ENCODE measurements at places on chromosomes 1 and 21.
A peak's percentile ranks its signal among the peaks of the same experiment; 100 is the strongest.

- DNase-seq = no peak
Measured at GRCh38 chr1:1357871-1358432, 403 bp downstream of the MXRA8 start.

DNA sequence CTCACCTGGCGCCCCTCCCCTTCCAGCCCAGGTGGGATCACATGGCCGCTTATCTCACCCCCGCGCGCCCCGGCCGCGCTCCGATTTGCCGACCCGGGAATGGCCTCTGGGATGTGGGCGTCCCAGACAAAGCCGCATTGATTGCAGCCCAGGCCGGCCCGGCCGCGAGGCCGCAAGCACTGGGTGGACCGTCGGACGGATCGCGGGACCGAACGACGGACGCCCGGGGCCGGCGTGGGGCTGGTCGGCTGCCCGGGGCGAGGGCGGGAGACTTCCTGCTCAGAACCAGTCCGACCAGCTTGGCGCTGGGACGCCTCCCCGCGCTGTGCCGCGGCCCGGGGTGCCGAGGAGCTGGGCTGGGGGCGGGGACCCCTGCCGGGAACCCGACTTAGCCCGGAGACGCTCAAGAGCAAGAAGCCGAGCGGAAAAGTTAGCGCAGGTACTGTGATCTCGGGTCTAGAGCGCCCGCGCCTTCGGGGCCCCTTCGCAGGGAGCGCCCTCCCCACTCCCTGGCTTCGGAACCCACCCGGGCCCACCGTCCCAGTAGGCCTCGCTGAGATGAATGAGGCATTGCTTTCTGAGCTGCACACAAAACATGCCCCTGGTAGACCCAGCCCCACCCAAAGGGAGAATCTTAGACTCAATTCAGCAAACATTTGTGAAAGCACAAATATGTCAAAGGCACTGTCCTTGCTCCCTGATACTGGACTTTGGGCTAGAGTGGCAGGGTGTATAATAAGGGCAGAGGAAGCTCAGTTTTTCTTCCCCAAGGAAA, 415 bp upstream of the LAD1 start:
- DNase-seq = no peak

DNA sequence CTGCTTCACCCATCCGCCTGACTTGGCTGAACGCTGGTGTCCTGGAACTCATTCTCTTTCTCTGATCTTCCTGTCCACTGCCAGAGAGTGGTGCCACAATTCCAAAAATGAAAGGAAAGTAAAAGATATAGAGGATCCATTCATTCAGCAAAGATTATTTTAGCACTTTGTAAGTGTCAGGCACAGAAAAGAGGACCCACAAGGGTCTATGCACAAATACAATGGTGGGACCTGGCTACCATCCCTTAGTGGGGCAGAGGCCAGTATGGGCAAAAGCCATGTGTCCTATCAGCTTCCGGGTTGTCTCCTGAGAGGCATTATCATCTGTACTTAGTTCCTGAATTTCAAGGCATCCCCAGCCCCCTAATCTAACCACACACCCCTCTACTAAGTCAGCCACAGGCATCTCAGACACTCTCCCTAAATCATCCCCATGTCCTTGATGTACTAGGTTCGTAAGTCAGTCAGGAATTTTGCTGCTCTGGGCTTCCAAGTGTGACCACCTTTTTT, 19.0 kb downstream of the SSR2 start:
- DNase-seq = no peak

DNA sequence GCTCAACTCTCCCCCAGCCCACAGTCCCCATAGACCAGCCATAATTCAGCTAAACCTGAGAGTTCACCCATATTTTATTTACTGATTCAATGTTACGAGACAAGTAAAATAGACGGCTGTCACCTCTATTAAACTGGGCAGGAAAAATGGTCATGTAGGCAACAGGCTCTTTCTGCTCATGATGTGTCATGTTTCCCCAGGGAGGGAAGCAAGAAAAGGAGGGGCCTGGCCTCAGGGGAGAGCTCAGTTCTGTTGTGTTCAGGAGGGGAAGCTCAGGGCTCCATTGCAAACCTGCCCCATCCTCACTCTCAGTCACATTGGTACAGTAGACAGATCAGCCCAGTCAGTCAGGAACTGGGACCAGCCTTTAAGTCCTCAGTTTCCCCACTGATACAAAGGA, 12.8 kb downstream of the GRIK3 start:
- DNase-seq = no peak

GRCh38 chr21:38297194-38297631, 40.4 kb downstream of the KCNJ15 start:
- no peak for DNase-seq

- DNase-seq = no peak
Measured at GRCh38 chr1:156383023-156383422, 14.0 kb downstream of the RHBG start.

DNA sequence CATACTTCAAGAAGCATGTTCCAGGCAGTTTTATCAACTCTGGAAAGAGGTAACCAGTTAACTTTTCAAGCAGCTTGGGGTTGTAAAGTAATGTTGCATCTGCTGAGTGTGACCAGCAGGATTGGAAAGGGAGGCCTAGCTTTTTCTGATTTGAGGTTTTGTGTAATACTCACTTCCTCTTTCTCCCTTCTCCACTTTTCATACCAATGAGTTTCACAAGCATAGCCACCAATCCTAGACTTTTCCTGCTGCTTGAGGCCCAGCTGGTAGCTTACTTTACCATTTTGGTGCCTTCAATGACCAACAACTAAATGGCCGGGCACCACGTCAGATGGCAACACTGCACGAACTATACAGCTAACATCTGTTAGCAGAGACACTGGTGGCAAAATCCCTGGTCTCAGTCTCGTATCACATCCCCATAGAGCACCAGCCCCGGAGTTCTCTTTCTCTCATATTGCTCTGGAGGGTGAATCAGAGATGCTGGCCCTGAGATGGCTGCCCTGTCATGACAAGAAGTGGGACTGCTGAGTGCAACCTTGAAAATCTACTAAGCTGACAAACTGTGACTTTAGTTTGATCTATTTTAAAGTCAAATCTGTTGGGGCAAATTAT, 14.8 kb upstream of the GPR88 start:
- no peak for DNase-seq

DNA sequence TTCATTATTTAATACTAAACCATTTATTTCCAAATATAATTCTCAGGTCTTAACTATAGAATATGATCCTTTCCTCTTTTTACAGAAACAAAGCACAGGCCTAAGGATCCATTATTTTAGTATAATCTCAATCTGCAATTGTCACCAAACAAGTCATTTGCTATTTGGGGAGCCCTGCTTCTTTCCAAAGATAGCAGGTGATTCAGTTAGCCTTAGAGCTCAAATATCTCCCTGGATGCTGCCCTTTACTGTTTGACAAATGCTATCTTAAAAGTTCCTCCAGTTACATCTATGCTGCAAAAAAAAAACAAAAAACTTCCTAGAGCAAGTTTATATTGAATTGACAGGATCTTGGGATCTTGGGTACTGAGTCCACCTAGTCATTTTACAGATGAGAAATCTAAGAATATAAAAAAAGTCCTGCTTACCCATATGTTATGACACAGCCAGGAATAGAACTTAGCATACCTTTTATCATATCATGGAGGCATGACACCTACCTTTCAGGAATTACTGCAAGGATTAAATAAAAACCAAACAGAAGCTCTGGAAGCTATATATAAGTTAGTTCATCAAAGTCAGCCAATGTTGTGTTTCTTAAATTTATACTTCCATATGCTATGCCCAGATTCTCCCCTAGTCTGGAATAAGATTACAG, 9.2 kb downstream of the SERBP1 start:
- no peak for DNase-seq

- no peak for DNase-seq
Measured at GRCh38 chr1:54995835-54996234, 2.9 kb upstream of the BSND start.

- peak; percentile 46 for DNase-seq
Measured at GRCh38 chr1:204072931-204073836, at the start of gene SOX13. TSS of gene SOX13 (plus strand) at chr1:204073115. CDS start at chr1:204112916, 39,801 bp downstream.

DNA sequence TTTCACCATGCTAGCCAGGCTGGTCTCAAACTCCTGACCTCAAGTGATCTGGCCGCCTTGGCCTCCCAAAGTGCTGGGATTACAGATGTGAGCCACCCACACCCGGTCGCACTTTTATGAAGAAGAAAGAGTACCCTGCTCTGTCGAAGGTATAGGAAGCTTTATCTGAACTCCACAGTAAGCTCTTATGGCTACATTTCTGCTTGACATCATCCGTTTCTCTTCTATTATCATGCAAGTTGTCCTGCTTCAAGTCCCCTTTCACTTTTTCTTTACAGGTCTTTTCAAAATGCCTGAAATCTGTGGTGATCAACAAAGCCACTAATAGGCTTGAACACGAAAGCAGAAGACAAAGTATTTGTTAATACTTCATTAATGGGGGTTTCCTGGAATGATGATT, 4.0 kb downstream of the RPE65 start:
- DNase-seq = no peak

GRCh38 chr1:96845464-96845863, 123.9 kb downstream of the PTBP2 start:
- no peak for DNase-seq

DNA sequence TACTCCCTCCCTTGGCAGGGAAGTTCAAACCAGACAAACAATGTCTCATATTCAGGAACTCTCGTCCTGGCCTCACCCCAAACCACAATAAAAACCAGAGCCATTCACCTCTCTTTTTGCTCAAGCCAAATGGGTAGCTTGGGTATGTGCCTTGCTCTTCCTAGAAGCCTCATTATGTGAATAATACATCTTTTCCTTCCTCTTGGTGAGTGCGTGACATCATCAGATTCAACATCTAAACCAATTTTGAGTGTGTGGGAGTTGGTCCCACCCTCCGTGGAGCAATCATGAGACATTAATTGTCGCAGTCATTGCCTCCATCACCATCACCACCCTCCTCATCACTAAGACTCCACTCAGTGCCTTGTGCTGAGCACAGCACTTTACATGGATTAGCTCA, 482.9 kb downstream of the PTPRU start:
- DNase-seq = no peak

GRCh38 chr1:38133304-38133703, 86.7 kb upstream of the POU3F1 start:
- no peak for DNase-seq

DNA sequence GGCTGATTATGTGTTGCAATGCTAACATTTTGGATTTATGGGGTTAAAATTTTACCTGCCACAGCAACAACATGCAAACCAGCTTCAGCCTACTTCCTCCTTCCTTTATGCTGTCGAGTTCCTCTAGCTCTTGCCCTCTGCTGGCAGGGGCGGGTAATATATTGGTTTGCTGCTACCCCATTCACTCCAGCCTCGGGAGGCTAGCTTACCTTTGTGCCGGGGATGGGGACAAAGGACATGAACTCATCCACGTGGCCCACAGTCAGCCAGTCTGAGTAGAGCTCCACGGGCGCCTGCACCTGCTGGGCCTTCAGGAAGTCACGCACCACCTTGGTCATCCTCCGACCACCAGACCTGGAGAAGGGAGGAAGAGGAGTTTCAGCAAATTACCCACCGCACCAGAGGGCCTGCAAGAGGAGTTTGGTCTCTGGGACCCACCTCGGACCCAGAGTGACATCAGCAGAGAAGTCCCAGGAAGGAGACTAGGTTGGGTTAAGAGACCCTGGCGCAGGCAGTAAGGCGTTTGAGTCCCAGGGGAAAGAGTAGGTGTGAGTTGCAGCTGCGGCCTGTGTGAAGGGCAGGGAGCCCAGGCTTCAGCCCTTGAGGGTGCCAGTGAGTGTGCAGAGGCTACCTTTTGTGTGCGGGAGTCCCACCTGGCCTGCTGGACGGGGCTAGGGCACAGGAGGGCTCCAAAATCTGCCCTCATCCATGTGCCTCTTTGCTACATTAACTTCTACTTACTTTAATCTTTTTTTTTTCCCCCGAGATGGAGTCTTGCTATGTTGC, 21.8 kb upstream of the SDHB start:
- DNase-seq = no peak

DNA sequence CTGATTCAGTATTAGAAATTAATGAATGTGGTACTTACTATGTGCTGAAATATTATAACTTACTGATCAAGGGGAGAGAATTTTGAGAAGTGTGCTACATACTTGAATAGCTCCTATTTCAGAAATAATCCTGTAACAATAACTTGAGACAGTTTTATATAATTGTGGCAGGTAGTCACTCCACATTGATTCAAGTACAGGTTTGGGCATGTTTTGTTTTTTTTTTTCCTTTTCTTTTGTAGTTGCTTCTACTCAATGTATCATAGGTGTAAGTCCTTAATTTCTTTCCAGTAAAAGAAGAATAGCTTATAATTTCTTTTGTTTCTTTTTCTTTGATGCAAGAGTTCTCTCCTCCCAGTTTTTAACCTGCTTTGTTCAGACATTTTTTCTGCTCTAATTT, 86.1 kb upstream of the ADGRL2 start:
- no peak for DNase-seq

DNA sequence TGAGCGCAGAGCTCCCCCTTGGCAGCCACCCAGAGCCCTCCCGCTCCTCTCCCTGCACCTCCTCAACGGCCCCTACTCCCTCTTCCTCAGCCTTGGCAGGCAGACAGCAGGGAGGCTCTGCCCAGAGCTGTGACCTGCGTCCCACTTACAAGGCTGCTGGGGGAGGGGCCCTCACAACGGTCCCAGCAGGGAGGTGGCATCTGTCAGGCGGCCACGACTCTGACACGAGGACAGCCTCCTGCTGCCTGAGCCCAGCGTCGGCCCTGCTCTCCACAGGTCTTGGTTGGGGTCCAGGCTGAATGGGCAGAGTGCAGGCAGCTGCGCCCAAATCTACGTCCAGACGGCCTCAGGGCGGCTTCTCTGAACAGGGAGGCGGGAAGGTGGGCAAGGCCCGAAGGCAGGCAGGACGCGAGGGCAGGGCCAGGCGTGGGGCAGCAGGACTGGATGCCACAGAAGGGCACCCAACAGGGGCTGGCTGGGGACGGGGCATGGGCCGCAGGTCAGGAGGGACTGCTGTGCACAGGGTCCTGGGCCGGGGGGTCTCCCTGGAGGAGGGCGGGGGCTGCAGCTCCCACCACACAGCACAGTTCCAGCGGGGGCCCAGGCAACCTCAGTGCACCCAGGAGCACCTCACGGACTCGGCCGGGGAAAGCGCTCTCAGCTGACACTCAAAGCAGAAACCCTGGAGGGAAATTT, 7.5 kb downstream of the SLC19A1 start:
- DNase-seq = no peak

GRCh38 chr1:59687081-59687480, 127.7 kb upstream of the HOOK1 start:
- no peak for DNase-seq

GRCh38 chr1:12152113-12152891, 14.5 kb upstream of the TNFRSF1B start:
- no peak for DNase-seq

- no peak for DNase-seq
Measured at GRCh38 chr1:113965703-113966412, 13.4 kb upstream of the OLFML3 start.

- DNase-seq = no peak
Measured at GRCh38 chr1:234923626-234924025, 205.0 kb downstream of the TOMM20 start.

DNA sequence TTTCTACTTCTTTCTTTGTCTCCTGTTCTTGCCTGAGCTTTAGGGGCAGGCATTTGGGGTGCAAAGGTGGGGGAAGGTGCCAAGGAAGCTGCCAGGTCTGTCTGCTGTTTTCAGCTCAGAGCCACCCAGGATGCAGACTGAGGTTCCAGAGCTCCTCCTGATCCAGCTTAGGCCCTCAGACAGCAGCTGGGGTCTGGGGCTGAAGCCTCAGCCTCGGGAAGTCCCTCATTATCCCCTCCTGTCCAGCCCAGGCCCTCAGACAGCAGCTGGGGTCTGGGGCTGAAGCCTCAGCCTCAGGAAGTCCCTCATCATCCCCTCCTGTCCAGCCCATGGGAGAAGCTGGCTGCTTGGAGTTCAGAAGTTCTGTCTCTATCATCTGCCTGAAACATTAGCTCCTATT, 257.7 kb upstream of the CSF3R start:
- no peak for DNase-seq

Measured in cortex of kidney (tissue), 1 donor.